Retina (tissue), 1 donor: ENCODE measurements at places on chromosomes 7 and 10.

DNA sequence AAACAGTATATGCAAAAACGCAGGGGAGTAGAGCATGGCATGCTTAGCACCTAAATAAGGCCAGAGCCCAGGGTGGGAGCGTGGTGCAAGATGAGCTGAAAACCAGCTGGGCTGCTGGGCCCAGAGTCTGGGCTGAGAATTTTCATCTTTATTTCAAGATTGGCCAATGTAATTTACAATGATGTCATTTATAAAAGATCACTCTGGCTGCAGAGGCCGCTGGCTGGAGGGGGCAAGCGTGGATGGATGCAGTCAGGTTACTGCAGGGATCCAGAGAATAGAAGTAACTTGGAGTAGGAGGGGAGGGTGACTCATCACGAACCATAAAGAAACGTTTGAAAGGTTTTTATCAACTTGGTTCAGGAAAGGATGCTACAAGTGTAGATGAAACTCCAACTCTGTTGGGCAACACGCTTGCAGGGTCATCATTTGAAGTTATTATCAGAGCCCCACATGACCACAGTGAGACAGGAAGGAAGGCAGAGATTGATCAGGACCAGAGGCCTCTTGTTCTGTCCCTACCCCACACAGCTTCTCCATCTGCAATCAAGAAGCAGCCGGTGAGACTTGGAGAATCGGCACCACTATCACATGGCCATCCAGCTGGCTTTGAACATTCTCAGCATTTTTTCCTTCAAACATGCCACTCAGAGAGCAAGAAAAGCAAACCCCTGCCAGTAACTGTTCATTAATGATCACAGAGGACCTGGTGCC, 49.2 kb downstream of the ODAD2 start:
- no peak for DNase-seq

DNA sequence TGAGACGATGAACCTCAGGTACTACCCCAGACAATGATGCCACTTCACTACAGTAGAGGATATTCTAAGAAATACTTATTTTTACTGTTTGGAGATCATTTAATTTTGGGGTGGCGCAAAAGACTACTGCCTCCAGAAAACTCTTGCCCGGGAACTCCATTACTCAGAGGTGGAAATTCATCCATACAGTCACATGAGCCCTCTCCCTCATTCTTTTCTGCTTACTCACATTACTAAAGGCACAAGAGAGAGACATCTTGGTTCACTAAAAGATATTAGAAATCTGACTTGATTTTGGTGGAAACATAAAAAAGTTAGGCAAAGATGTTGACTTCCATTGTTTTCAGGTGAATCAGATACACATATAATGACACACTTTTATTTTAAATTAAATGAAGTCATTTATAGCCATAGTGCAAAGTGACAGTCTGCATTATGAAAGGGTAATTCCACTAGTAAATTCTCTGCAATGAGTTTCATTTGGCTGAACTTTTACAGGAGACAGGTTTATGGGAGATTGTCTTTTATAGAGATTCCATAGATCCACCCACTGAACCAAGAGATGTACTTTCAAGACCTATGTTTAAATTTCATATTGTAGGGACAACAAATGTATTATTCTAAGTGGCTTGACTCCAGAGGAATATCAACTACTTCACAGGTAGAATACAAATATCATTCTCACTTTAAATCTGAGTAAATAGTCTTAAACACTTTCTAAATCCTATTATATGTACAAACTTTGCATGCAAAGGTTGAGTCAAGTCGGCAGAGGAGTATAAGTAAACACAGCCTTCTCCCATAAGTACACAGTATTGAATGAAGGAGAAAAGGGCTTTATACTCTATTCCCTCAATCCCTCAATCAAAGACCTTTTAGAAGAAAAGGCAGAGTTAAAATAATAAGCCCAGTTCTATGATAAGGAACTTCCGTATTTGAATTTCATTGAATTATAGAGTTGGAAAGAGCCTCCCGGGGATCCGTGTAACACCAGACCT, 18.8 kb downstream of the NEBL start:
- no peak for DNase-seq

- no peak for DNase-seq
Measured at GRCh38 chr7:54864663-54865062, 105.7 kb upstream of the SEC61G start.

- DNase-seq: no peak
Measured at GRCh38 chr10:70164163-70164562, 6.2 kb downstream of the SAR1A start.

DNA sequence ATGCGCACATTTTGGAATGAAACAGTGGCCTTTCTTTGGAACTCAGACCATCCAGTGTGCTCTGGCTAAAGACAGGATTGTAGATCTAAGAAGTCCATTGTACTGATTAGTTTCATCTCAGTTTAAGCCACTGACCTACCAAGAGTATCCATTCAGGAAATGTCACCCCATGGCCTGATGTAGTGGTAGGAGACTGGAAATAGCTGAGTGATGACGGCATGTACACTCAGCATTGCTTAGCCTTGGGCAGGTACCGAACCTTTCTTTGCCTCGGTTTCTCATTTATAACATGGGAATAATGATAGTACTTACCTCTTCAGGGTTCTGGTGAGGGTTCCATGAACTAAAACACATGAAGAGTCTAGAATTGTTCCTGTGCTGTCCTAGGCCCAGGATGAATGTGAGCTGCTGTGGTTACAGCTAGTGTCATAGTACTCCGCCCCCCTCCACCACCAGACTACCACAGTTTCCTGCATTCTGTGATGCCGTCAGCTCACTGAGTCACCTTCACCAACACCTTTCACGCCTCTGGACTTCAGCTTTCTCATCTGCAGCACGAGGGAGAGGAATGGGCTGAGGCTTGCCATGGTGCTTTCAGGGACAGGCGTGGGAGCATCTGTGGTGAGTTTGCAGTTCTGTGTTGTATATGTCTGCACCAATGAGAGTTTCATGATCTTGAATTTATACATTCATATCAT, 484.0 kb upstream of the GALNT17 start:
- DNase-seq: no peak

DNA sequence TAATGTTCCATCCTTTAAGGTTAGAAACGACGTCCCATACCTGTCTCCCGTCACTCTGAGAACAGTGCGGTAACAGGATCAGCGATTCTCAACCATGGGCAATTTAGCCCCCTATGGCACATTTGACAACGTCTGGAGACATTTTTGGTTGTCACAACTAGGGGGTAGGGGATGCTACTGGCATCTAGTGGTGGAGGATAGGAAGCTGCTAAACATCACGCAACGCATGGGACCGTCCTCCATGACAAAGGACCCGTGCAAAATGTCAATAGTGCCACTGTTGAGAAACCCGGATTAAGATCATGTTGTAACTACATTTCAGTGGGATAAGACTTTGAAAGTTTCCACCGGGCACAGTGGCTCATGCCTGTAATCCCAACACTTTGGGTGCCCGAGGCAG, 5.0 kb upstream of the PAXIP1 start:
- DNase-seq: peak; percentile 20

GRCh38 chr10:71363936-71364335, 32.8 kb upstream of the CDH23 start:
- DNase-seq: no peak

DNA sequence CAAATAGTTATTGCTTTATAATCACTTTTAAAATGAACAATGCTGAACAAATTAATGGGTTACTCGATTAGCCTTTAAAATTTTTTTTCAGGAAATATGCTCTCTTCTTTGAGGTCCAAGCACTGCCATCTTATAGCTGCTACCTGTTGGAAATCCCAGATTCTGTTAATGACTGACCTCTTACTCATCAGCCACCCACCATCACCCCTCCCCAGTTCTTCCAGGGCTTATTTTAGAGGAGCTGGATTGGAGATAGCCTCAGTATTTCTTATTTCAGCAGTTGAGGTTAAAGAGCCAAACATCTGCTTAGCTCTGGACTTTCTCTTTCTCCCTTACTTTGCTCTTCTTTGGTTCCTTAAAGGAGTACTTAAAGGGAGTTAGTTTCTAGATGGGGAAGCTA, 420.0 kb downstream of the EXOC4 start:
- no peak for DNase-seq

DNA sequence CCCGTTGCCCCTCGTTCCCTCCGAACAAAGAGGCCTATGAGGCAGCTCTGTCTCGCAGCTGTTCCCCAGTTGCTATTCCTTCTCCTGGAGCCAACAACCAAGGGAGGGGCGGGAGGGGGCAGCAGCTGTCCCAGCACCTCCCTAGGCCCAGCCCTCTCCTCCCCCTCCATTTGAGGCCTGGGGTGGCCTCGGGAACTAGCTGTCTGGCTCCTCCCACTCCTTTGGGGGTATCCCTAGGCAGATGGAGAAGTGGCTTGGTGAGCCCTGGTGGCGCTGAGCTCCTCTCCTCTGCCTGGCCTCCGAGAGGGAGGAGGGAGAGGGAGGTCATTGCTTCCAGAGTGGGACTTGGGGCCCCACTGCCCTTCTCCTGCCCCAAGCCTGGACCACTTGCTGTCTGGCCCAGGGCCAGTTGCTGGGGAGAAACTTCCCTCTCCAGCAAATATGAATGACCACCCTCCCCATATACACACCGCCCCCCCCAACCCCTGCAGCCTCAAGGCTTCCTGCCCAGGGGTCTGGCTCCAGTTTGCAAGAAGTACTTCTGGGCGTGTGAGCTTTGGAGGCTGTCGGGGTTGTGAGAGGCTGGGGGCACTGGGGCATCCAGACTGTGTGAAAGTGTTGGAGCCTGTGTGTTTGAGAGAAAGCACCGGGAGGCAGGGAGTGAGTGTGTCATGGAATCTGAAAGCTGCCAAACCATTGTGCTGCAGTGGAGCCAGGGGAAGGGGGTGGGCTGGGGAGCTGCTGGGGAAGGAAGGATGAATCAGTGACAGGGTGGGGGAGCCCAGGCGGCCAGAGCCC, 3.1 kb downstream of the FLNC start:
- DNase-seq: peak; percentile 82

DNA sequence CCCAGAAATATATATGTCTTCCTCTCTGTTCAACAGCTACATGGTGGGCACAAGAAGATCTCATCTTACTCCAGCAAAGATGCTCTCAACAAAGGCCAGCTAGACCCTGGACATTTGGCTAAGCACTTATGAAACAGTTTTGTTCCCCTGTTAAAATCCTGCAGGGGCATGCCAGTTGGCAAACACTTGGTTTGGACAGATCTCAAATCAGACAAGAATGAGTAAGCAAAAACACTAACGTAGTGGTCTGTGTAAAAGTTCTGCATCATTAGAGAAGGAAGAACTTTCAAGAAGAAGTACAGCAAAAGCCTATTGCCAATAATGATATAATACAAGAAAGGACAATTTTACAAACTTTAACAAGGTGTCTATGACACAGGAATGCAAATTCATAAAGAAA, 125.6 kb downstream of the CALN1 start:
- DNase-seq: no peak

DNA sequence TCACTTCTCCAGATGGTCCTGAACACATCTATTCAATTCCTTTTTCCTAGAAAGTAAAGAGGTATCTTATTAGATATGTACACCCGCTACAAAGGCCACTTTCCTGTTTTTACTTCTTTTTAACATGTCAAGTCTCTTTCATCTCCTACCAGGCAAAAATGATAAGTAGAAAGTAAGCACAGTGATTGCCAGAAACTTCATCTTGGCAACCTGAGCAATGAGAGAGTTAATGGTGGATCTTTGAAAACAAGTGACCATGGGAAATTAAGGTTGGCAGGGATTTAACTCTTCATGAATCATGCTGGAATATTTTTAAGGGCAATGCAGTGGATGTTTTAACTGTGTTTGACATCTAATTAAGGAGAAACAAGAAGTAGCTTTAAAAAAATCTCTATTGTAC, 2.7 kb downstream of the SEMA3A start:
- DNase-seq: no peak

DNA sequence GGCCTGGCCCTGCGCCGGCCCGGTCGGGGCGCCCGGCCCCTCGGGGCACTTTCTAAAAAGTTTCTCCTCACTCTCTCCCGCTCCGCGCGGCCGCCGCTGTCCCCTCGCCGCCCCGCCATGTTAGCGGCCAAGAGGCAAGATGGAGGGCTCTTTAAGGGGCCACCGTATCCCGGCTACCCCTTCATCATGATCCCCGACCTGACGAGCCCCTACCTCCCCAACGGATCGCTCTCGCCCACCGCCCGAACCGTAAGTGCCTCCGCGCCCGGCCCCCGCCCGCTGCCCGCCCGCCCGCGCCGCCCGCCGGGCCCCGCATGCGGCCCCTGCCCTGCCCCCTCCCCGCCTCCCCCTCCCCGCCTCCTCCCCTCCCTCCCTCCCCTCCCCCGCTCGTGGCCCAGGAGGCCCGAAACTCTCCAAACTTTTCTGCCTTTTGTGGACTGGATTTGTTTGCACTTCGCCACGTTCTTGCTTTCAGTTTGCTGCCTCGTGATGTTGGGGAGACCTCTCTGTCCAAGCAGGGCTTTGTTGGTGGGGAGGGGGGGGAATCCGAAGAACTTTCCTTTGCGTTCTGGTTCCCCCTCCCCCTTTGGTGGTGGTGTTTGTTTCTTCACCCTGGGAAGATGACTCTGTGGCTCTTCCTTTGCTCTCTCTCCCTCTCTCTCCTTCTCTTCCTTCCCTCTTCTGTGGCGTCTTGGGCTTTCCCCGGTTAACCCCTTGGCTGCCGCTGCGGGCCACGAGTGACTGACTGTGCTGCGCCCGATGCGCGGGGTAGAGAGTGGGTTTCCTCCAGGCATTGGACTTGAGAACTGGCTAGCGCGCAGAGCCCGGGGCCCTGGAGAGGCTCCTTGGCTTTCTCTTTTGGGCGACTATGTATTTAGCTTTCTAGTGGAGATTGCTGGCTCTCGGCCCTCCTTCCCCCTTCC, 1.6 kb downstream of the TCF7L2 start:
- DNase-seq: peak; percentile 88

GRCh38 chr10:132746801-132747625, 38.9 kb downstream of the NKX6-2 start:
- DNase-seq: peak; percentile 71

DNA sequence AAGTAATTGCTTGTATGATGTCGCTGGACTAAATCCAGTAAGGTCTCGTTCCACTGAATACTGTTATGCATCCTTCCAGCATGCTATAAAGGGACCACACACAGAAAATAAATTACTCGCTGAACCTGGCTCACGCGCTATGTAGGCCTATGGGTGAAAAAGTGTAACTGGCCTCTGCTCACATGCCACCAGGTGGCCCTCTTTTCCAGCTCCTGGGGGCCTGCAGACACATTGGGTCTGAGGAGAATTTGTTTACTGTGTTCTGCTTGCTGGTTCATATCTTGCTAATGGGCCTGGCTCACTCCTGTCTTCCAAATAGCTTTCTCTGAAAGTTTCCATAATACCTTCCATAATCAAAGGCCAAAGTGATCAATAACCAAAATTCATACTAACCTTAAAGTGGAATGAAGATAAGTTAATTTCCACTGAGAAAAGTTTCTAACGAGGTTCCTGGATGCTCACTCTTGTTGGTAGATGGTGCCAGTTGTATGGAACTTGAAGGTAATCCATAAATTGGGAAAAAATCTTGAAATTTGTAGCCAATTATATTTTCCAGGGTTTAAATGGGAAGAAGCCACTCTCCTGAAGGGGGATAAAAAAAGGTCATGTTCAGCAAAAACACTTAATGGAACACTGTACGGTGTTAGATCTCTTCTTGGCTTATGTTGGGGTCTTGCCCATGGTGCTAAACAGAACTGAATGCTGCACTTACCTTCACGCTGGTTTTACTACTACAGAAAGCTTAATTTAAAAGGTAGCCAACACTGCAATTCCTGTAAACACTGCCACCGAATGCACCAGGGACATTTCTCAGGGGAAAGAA, 27.0 kb upstream of the ZPBP start:
- DNase-seq: no peak

GRCh38 chr7:108569381-108570145, at the start of the genes DNAJB9 and THAP5:
TSS of gene DNAJB9 (plus strand) at chr7:108569874. CDS start at chr7:108571727, 1,853 bp downstream.
TSS of gene THAP5 (minus strand) at chr7:108569706. CDS start at chr7:108569569, 137 bp downstream.
- DNase-seq: peak; percentile 98

GRCh38 chr7:37977243-37977642, 56.8 kb downstream of the EPDR1 start:
- no peak for DNase-seq

- DNase-seq: no peak
Measured at GRCh38 chr10:87675396-87676376, 16.0 kb downstream of the PAPSS2 start.
